ENCODE measurements at places on chromosomes 11 and 22. TPM values are rescaled to one million over a fixed set of nuclear protein-coding genes. Genes with fewer than 3 reads are reported as not detected.

The OTOG gene
- not detected for total RNA-seq

The SMCO4 gene
- 64.4 TPM for total RNA-seq

The NPTXR gene
- 4.6 TPM for total RNA-seq

The SNX32 gene
- total RNA-seq = 0.48 TPM

The USH1C gene
- total RNA-seq = not detected

The P2RX6 gene
- total RNA-seq = not detected

- no peak for DNase-seq
Measured at GRCh38 chr11:62399878-62400266, 19.0 kb upstream of the SCGB1A1 start.

- no peak for DNase-seq
Measured at GRCh38 chr22:19011075-19011474, 75.0 kb upstream of the PRODH start.

- no peak for DNase-seq
Measured at GRCh38 chr11:80007616-80008015, 566.8 kb upstream of the TENM4 start.

- no peak for DNase-seq
Measured at GRCh38 chr22:46748206-46748907, 10.3 kb upstream of the CERK start.

- no peak for DNase-seq
Measured at GRCh38 chr11:5224538-5225479, 2.1 kb downstream of the HBB start.

DNA sequence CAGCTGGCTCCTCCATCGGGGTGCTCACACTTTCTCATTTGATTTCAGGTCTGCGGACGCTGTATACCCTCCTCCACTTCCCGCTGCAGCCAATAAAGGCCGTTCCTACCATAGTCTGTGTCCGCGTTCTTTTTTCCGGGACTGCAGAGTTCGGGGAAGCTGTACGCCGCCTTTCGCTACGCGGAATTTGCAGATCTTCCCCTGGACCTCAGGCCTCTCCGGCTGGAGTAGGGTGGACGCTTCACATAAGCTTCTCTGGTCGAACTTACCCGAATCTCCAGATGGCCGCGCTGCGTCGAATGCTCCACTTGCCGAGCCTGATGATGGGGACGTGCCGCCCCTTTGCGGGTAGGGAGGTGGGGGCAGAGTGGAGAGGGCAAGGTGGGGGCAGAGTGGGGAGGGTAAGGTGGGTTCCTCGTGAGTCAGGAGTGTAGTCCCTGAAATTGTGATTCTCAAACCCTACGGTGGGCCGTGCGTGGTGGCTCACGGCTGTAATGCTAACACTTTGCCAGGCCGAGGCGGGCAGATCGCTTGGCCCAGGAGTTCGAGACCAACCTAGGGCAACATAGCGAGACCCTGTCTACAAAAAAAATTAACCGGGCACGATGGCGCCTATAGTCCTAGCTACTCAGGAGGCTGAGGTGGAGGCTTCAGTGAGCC, 617 bp downstream of the CSKMT start:
- DNase-seq = no peak

- DNase-seq = no peak
Measured at GRCh38 chr11:5242208-5242607, 7.4 kb downstream of the HBG1 start.

DNA sequence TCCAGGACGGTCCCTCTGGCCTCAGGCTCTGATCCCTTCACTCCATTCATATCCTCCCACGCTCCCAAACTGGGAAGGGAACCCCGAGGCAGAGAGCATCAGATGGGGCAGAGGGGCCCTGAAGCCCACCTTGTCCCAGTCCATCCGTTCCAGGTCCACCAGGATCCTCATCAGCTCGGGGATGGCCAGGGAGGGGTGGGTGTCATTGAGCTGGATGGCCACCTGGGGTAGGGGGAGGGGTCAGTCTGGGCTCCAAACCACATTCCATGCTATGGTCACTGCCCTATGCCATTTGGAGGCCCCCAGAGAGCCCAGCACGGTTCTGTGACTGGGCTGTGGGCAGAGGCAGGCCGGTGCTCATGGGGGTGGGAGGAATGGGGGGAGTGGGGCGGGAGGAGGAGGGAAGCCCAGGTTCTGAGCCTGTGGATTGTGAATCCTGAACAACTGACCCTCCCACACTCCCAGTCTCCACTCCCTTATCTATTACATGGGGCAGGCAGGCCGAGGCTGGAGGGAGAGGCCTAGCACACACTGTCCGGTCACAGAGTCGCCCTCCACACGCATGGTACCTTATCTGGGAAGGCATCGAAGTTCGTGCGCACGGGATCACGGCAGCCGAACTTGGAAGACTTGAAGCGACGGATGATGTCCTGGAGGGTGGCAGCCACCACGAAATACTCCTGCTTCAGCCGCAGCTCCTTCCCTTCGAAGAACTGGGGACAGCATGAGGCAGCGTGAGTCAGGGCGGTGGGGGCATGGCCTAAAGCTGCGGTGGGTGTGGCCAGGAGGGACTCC, 5.5 kb downstream of the PYGM start:
- DNase-seq = no peak

DNA sequence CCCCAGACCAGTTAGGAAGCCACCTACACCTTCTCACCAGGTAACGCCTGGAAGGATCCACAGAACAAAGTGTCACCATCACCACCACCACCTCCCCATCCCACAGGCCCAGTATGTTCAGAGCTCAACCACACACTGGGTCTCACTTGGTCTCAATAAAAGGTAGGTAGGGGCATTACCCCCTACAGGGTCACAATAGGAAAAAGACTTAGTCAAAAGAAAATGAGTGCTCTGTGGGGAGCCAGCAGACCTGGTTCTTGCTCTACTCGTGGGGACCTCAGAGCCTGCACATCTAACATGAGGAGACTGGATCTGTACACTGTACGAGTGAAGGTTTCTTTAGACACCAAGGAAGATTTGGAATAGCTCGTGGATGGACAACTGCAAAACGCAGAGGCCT, 49.3 kb downstream of the HIRA start:
- no peak for DNase-seq

DNA sequence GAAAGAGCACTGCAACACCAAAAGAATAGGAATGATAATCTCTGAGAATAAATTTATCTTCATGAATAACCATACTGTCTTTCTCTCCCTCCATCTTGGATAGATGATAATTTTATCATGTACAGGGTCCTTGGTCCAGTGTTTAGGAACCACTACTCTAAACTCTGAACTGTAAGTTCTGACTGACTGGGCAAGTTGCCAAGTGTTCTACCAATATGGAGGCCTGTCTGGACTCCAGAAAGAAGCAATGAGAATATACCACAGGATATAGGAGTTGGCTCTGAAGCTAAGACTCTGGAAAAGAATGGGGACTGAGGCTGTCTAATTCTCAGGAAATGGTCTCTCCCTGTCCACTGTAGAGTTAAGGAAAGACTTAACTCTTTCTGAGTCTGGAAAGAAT, 1.5 kb downstream of the FHIP1B start:
- DNase-seq = no peak

GRCh38 chr11:78564490-78565467, 9.9 kb downstream of the NARS2 start:
- DNase-seq = no peak

DNA sequence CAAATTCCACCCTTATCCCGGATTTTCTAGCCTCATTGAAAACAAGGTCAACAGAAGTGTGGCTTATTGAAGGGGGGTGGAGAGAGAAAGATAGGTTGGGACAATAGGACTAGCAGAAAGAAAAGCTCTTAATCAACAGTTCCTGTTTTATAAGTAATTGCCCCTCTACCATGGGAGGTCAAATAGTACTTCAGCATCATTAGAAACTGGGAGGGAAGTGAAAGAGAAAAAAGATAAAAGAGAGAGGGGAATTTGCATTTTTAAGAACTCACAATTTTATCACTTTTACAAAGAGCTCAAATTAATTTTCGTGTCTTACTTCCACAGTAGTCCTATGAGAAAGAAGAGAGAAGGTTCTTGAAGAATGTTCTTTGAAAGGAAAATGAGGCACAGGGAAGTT, 89.2 kb downstream of the AMOTL1 start:
- no peak for DNase-seq

GRCh38 chr11:41309716-41310115, 149.7 kb downstream of the LRRC4C start:
- no peak for DNase-seq

GRCh38 chr11:46728659-46729040, 9.6 kb downstream of the F2 start:
- no peak for DNase-seq

DNA sequence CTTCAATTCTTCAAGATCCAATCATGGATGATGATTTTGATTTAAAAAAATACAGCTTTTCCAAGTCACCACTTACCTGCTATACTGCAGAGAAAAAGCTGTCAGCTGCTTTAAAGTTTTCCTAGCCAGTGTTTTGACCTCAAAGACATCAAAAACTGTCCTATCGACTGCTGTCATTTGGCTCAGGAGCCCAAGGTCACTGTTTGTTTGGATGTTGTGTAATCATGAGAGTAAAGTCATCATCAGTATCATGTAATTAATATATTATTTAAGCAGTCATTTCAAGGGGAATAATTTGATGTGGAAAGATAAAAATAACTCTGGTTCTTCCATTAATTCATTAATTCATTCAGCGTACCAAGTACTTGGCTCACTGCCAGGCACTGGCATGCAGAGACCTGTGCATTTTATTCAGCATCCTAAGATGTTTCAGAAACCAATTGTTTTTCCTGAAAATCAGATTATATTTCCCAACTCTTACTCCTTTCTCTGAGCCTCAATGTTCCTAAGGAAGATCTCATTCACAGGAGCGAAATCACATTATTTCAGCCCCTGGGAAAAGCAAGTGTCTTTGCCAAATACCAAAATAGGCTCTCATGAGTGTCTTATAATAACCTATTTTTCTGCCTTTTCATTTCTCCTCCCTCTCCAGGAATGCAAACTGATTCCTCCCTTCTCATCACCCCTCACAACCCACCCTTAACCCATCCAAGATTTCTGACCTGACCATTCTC, 59.9 kb downstream of the SLC1A2 start:
- no peak for DNase-seq

DNA sequence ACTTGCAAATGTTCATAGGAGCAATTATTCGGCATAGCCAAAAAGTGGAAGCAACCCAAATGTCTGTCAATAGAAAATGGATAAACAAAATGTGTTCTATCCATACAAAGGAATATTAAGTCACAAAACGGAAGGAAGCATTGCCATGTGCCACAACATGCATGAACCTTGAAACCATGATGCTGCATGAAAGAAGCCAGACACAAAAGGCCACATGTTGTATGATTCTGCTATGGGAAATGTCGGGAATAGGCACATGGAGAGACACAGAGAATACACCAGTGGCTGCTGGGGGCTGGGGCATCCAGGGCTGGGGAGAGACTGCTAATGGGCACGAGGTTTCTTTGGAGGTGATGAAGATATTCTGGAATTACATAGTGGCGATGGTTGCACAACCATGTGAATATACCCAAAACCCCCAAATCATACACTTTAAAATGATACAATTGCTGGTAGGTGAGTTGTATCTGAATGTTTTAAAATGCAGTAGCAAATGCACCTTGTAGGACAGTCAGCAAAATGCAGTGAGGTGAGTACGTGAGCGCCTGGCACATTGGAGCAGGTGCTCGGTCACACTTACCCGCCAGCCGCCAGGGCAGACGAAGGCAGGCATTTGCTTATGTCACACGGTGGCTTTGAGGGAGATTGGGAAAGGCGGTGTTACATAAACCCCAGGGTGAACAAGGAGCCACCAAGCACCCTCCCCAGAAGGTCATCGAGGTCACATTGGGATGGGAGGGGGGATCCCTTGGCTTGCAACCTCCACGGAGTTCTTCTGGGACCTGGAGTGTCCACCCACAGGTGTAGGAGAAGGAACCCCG, 6.3 kb upstream of the OSM start:
- DNase-seq = no peak

DNA sequence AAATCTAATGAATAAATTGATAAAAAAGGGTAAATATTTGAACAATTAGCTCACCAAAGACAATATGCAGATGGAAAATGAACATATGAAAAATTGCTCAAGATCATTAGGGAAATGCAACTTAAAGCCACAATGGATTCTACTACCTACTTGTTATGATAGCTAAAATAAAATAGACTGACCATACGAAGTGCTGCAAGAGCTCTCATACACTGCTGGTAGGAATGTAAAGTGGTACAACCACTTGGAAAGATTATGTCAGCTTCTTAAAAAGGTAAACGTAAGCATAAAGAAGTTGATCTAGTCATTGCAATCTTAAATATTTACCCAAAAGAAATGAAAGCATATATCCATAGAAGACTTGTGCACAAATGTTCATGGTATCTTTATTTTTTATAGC, 504.2 kb upstream of the ARHGAP42 start:
- DNase-seq = no peak

DNA sequence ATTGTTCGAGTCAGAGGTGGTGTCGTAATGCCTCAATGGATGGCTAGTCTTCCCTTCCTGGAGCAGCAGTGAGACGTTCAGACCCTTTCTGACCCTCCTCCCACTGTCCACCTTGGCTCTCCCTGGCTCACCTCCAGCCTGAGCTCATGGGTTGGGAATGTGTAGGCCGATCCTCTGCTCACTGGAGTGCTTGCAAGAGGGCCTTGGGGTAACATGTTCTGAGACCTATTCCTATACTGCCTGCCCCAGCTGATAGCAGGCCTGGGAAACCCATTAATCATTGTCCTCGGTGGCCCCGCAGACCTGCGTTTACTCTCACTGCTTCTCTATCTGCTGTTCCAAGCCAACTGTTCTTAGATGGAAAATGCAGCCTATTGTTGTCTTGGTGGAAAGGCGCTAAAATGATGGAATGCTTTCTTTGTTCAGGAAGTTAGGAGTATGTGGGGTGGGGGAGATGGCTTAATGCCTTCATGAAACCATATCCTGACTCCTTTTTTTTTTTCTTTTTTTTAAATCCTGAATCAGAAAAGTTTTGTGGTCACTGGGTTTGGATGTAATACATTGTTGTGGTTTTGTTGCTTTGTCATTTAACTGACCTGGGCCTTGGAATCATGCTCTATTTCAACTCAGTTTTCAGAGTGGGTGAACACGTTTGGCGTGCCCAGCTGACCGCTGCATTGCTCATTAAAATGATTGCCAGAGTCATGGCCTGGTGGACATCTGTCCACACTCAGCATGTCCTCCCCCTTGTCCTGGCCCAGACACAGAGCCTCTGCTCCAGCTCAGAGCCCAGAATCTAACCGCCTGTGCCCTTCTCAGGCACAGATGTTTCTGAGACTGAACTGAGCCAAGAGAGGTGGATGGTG, 72.5 kb downstream of the MICAL2 start:
- DNase-seq = no peak

All from breast epithelium (tissue), 4 donors.